ENCODE measurements at places on chromosomes 2 and 18.

- no peak for DNase-seq
These were observed 163.9 kb upstream of the ID2 start for GRCh38 chr2:8517850-8518498.

DNA sequence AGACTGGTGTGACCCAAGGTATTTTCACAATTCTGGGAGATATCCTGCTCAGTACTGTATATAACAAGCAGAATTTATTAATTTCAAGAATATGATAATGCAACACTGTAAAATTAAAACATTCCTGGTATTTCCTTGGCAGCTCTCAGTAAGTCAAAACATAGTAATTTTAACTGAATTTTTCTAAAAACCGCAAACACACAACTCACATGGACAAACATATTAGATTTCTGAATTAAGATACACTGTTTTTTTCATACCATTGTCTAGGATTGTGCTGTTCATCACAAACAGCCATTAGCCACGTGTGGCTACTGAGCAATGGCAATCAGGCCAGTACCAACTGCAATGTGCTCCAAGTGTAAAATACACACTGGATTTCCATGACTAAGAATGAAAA is 29.6 kb downstream of the LPIN2 start:
- DNase-seq, result no peak

DNA sequence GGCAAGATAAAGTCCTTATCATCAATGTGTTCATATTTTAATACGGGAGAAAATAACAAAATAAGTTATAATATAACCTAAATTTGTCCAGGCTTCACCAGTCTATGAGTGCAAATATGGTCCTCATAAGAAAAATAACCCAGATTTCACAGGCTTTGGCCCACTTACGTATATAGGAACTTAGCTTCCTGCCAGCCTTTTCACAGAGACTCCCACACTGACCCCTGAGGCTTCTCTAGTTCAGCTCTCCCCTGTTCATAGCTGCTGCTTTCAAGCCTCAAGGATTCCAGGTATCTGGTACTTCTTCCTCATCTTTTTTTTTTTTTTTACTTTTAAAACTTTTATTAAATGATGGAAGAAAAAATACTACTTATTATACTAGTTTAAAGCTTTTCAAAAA is 74.9 kb upstream of the PELI1 start:
- DNase-seq, result no peak

GRCh38 chr18:2148823-2149222 is 422.5 kb downstream of the METTL4 start:
- DNase-seq, result no peak

GRCh38 chr18:49055754-49056172 is 105.0 kb upstream of the SMAD7 start:
- DNase-seq, result peak; percentile 57

DNA sequence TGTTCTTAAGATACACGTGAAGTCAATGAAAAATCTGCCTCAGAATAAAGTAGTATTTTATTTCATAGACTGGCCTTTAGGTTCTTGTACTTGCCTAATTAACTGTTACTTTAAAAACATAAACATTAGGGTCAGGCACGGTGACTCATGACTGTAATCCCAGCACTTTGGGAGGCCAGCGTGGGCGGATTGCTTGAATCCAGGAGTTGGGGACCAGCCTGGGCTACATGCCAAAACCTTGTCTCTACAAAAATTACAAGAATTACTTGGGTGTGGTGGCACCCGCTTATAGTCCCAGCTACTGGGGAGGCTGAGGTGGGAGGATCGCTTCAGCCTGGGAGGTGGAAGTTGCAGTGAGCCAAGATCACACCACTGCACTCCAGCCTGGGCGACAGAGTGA is 16.0 kb upstream of the SNORC start:
- DNase-seq, result no peak

DNA sequence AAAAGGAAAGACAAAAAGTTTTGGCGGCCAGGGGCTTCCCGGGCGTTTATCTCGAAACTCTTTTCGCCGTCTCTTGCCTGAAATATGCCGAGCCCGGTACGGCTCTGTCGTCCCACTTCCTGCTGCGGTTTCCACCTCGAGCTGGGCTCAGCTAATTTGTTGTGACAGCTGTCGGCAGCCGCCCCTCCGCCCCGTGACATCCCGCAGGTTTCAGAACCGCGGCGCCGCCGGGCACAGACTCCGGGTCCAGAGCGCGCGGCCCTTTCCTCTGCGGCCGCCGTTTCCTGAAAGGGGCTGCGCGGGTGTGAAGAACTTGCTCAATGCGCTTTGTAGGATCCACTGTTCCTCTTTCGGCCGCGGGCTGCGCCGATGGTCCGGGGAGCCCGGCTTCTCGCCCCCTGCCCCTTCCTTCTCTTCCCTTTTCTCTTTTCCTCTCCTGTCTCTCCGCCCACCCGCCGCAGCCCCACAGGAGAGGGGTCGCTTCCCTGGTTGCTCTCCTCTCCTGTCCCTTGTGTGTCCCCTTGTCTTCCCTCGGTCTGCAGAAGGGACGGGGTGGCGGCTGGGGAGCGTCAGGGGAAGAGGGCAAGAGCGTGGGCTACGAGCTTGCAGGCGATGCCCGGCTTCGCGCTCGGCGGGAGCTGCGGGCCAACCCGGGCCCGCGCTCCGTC is 648 bp downstream of the ARID5A start:
- peak; percentile 88 for DNase-seq

DNA sequence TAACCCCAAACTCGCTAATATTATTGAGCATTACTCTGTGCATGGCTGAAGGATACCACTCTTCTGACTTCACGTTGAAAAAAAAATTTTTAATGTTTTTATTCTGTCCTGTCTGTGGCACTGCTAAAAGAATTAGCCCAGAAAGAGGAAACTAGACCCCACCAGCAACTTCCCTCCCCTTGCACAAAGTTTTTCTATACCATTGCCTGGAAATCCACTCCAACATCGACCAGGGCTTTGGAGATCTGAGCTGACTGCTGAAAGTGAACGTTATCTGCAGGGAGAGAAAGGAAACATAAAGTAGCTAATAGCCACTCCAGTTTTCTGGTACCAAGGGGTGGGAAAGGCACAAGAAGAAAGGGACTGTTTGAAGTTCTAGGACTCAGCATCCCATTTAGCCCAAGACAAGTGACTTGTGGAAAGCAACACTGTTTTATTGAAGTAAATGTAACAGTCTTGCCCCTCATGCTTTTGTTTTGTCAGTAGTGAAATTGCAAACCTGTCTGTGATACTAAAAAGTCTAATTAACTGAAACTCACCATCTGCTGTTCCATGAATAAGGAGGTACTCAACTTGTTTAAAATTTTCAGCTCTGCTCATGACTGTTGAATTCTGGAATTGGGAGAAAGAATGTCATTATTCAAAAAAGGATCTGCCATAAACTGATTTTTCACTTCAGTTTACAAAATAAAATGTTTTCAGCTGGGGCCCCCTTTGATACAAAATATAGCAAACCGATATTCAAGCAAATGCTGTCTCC is 79.1 kb downstream of the DPP4 start:
- no peak for DNase-seq

DNA sequence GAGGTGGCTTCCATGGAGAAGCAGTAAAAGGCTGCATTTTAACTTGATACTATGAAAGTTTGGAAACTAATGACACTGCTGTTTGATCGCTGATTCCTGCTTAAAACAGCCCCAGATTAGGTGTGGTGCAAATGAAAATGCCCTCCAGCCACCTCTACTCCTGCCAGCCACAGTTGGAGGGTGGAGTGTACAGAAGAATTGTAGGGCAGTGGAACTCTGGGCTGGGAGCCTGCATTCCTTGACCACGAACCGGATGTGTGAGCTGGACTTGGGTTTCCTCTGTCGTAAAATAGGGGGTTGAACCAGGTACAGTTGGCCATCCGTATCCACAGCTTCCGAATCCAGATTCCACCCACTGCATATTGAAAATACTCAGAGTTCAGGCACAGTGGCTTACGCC is 84.6 kb upstream of the RFX8 start:
- no peak for DNase-seq

GRCh38 chr18:80088823-80089222 is 20.2 kb upstream of the ADNP2 start:
- DNase-seq, result no peak

DNA sequence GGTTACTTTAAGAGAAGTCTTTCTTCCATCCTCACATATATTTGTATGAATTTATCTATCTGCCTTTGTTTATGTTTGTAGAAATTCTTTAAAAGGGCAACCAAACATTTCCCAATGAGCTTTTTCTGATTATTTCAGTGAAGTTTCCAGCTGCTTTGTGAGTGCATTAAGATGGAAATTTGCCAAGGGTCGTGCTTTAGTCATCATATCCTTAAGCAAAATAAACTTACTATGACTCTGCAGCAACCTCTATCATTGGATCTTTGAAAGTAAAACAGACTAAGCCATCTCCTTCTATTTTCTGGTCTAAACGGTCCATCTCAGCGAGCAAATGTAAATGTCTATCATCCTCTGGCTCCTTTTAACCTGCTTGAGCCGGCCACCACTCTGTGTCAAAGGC is 489.3 kb downstream of the SOX11 start:
- DNase-seq, result no peak

Measured in GM20000 (cell line).